Amygdala (tissue), 56 donors: ENCODE measurements at places on chromosomes 12 and 14.
A peak's percentile ranks its signal among the peaks of the same experiment; 100 is the strongest.

GRCh38 chr12:45756666-45757065 is 27.2 kb downstream of the ARID2 start:
- DNase-seq: no peak

DNA sequence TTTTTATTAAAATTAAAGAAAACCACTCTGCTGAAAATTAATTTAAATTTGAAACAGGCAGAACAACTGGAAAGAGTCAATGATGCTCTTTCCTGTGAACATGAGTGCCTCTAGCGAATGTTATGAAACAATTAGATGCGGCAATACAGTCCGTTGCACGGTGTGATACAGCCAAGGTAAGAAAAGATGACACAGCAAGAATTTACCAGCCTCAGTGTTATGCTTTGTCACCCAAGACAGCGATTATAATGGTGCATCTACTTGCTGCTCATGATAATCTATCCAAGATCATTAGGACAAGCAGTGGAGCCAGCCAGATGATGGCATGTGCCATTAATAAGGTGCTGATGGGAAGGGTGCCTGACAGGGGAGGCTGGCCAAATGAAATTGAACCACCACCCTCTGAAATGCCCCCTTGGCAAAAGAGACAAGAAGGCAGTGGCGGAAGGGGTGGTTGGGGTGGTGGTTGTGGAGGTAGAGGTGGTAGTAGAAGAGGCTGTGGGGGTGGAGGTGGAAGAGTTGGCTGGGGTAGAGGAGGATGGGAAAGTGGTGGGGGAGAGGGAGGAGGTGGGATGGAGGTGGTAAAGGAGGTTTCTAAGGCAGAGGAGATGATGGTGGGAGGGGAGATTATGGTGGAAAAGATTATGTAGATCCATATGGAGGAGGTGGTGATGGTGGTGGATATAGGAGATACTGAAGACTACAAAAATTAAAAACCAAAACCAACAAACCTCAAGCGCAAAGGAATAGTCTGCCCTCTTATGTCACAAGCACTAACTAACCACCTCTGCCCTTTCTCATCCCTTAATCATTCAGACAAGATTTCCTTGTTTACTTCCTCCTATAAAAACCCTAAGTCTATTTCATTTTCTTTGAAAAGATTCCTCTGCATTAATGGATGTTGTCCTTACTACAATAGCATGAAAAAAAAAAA is 4.0 kb upstream of the RESF1 start:
- no peak for DNase-seq

- no peak for DNase-seq
These were observed 2.8 kb downstream of the MBIP start for GRCh38 chr14:36317650-36318049.

GRCh38 chr14:104935026-104935650 is 10.5 kb downstream of the PLD4 start:
- DNase-seq: no peak

GRCh38 chr12:78385541-78385940 is 479.0 kb upstream of the SYT1 start:
- DNase-seq: no peak

DNA sequence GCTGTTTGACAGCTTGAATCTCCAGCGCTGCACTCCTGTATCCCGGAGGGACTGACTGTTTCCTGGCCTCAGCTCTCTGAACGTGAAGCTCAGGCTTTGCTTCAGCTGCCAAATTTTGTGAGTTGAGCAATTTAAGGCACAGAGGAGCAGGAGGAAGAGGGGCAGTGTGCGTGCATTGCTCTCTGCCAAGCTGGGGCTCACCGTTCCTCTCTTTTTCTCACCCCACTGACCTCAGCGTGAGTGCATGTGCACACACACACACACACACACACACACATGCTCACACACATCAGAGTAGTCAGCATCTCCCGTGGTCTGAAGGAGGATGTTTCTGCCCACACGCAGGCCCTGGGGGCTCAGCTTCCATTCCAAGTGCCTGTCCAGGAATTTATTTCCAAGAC is 27.8 kb upstream of the BDKRB2 start:
- no peak for DNase-seq

- DNase-seq: no peak
These were observed 840 bp downstream of the PNP start for GRCh38 chr14:20469890-20470602.

DNA sequence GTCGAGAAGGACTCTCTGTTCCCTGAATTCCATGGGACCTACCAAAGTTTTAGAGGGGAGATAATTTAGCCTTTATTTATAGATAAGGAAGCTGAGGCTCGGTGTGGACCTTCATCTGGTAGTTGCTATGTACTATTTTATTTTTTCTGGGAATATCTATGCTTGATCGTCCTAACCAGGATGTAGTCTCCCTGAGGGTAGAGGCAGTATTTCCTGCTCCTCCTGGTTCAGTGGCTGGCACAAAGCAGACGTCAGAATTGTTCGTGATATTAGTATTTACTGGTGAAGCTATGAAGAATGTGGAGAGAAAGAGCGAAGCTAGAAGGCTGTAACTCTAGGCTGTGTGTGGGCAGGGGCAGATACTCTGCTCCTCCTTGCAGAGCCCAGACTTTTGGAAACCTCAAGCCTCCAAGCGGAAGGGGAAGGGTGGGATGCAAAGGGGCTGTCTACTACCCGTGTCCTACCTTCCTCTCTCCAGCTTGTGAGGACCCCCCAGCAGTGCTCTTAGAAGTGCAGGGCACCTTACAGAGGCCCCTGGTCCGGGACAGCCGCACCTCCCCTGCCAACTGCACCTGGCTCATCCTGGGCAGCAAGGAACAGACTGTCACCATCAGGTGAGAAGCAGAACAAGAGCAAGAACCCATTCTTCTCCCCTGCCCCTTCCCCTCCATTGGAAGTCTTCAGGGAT is 1.4 kb downstream of the LRP10 start:
- no peak for DNase-seq

DNA sequence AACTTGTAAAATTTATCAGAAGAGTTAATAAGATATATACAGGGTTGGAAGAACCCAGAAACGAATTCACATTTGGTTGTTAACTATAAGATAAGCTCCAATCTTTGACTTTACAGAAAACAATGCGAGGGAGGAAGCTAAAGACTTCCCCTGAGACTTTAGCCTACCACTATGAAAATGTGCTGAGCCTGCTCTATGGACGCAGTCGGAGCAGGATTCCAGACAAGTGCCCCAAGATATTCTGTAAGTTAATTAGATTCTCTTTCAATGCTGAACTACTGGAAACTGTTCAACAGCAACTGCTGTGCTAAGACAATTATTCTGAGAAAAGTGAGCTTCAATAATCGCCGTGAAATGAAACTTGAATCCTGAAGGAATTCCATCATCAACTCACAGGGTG is 8.3 kb upstream of the LRRC10 start:
- no peak for DNase-seq

DNA sequence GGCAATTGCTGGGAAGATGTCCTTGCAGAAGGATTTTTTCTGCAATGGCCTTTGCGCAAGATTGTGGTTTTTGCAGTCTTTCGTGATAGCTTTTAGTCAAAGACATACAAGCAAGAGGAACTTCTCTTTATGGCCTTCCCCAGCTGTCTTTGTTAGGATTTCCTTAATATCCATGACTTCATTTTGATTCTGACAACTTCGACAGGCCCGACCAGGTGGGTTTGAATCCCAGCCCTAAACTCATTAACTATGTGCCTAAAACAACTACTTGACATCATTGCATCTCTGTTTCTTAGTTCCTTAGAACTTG is 13.3 kb upstream of the VRK1 start:
- no peak for DNase-seq

DNA sequence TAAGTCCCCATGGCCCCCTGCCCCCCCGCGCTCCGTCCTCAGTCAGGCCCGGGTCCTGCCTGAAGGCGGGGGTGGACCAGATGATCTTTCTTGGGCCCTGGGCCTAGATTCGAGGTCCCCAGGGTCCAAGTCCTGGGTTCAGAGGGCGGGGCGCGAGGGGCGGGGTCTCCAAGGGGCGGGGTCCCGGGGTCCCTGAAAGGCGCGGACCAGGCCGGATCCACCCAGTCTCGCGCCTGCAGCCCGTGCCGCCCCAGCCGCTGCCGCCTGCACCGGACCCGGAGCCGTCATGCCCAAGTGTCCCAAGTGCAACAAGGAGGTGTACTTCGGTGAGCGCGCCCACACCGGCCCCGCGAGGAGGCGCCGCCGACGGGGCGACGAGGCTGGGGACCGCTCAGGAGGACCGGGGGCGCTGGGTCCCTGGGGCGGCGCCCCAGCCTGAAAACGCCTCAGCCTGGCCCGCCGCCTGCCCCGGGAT is 325 bp downstream of the CRIP1 start:
- DNase-seq: no peak

GRCh38 chr12:27330846-27331245 is 1.8 kb upstream of the BMAL2 start:
- no peak for DNase-seq

GRCh38 chr14:64465831-64466554 is 694 bp downstream of the AKAP5 start:
- peak; percentile 7 for DNase-seq

GRCh38 chr12:43992856-43993255 is 157.0 kb downstream of the TMEM117 start:
- no peak for DNase-seq

DNA sequence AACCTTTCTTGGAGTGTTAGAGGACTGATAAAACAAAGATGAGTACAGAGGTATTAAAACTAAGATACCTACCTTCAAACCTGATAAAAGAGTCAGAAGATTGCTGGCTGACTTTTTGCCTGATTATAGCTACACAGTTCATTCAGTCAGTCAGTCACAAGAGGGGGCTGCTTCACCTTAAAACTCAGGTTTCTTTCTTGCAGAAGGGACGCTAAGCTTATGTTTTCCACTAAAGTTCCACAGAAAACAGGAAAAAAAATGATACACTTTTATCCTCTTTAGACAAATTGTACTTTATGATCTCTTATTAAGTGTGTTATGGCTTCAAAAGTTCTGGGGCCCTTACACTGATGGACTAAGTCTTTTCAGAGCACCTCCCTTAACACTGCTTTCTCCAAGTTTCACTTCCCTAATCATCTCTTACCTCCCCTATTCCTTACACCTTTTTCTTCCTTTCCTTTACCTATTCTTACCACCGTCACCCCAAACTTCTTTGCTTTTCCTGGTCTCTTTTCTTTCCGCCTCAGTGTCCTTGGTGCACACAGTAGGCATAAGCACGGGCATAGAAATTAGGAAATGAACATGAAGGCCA is 448.7 kb upstream of the OR4E1 start:
- DNase-seq: no peak

GRCh38 chr12:12182703-12183365 is 84.0 kb downstream of the LRP6 start:
- DNase-seq: no peak

- DNase-seq: no peak
These were observed 43.5 kb upstream of the KCNA5 start for GRCh38 chr12:5000204-5000603.

- peak; percentile 44 for DNase-seq
These were observed 113.3 kb downstream of the FOXN3 start for GRCh38 chr14:89303456-89304435.

DNA sequence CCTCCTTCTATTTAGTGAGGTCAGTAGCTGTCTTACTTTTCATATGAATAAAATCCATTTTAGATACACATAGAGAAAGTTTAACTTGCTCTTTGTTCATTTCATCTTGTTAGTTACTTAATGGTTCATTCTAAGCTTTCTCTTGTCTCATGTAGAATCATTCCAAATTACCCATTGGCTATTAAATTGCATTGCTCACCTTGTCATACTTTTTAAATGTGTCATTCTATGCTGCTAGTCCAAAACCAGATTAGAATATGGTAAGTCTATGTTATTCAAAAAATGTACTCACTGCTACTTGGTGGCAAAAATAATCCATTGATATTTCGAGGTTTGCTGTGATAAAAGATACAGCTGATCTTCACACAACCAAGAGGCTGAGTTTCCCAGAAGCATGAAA is 3.0 kb downstream of the C12orf50 start:
- DNase-seq: no peak

DNA sequence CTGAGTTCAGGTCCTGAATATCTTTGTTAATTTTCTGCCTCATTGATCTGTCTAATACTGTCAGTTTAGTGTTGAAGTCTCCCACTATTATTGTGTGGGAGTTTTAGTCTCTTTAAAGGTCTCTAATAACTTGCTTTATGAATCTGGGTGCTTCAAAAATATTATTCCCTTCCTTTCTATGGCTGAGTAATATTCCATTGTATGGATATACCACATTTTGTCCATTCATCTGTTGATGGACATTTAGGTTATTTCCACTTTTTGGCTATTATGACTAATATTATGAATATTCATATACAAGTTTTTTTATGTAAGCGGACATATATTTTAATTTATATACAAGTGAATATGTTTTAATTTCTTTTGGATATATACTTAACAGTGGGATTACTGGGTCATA is 82.7 kb downstream of the SDR9C7 start:
- no peak for DNase-seq

GRCh38 chr12:109097435-109098182 is at the start of gene UNG:
TSS of gene UNG (plus strand) at chr12:109097597. CDS start at chr12:109097680, 83 bp downstream.
- DNase-seq: peak; percentile 97

GRCh38 chr12:8032242-8033152 is at the start of gene FOXJ2:
TSS of gene FOXJ2 (plus strand) at chr12:8032716. CDS start at chr12:8039833, 7,117 bp downstream.
- DNase-seq: peak; percentile 69

DNA sequence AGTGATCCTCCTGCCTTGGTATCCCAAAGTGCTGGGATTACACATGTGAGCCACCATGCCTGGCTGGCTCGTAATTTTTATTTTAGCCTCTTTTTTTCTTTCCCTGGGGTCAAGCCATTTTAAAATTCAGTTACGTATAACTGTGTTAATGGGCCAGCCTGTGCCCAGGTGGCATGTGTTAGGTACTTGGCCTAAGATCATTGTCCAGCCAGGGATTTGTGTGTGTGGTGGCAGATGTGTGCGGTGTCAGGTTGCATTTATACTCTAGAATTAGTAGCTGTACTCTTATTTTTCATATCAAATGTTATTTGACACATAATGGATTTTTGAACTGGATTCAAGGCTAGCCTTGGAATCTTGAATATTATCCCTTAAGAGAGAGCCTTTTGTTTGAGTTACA is 69.3 kb downstream of the FBXO34 start:
- no peak for DNase-seq

DNA sequence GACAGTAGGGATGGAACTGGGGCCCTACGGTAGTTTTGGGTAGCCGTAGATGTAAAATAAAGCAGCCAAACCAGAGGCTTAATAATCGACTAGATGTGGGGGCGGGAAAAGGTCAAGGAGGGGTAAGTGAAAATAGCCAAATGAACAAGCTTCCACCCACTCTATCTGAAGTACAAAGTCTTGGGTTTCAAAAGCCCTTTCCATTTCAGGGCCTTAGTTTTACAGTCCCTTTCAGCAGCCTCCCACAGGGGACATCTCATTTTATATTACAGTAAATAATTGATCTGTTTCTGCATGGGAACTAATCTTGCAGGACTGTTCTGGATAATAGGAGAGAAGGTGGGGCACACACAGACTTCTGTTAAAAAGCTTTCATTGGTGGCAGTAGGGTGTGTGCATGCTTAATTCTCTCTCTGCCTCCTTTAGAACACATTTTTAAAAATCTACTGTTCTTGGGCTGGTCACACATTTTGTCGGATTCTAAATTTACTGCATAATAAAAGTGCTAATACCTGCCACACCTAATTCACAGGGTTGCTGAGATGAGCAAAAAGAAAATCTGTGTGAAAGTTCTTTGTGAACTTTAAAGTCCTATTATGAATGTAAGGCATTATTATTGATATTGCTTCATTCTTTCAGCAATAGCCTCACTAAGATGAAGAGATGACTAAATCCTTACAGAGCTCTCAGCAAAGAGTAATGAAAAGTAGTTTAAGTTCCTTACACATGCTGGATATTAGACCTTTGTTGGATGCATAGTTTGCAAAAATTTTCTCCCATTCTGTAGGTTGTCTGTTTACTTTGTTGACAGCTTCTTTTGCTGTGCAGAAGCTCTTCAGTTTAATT is 104.6 kb downstream of the ITPR2 start:
- DNase-seq: no peak

- DNase-seq: no peak
These were observed 53.4 kb downstream of the IFNG start for GRCh38 chr12:68106160-68106559.
